Muscle of arm (tissue), 14 donors: ENCODE measurements at places on chromosomes 5 and 9.

- no peak for DNase-seq
Measured at GRCh38 chr9:82604947-82605656, 457.8 kb downstream of the RASEF start.

GRCh38 chr5:13350767-13351166 is 593.7 kb downstream of the DNAH5 start:
- no peak for DNase-seq

DNA sequence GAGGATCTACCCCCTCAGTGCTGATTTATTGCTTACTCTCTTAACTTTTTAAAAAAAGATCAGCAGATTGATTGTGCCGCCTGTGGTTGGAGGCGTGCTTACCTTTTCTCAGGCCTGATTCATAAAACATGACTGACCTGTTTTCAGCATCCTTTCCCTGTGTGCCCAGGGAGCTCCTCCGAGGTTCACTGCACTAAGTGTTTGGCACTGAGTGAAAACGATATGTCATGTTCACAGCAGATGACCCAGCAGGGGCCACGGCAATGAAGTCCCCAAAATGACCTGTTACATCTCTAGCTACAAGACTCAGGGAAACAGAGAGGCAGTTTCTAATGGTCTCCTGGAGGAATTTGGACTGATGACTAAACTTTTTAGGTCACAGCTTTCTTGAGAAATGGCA is 69.9 kb downstream of the INSYN2B start:
- DNase-seq, result no peak

DNA sequence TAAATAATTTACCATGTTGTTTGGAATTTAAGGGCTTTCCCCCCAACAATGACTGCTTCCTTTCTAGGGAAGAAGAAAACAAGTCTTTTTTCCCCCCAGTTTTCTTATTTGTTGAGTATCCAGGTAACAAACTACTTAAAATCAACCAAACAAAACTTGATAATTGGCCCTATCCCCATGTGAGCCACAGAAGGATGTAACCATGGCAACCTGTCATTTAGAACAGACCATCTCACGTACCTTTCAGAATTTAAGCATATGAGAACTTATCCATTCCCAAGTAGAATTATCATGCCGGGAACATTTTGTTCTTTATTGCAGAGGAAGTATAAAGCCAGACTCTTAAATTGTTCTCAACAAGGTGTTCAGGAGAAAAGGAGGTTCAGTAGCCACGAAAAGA is 392.3 kb downstream of the CETN3 start:
- no peak for DNase-seq

GRCh38 chr5:132050136-132050535 is 10.3 kb upstream of the IL3 start:
- DNase-seq, result no peak

GRCh38 chr5:159525117-159525516 is 194.8 kb upstream of the IL12B start:
- no peak for DNase-seq

- no peak for DNase-seq
Measured at GRCh38 chr5:158691631-158692255, 408.0 kb downstream of the EBF1 start.

DNA sequence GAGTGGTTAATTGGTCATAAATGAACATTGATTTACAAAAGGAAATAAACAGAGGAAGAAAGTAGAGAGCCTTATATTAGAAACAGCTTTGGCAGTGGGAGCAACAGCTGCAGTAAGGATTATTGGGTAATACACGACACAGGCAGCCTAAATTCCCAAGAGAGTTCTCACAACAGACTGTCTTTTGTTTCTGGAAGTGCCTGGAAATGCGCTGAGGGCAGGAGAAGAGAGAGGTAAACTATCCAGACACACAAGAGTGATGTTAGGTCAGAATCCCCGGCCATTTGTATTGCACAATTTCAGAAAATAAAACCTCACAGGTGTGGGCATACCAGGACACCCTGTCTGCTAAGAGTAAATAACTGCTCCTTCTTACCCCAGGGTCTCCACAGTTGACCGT is 450.4 kb upstream of the CTNND2 start:
- peak; percentile 4 for DNase-seq

GRCh38 chr9:124496075-124496449 is 11.1 kb downstream of the NR5A1 start:
- no peak for DNase-seq

DNA sequence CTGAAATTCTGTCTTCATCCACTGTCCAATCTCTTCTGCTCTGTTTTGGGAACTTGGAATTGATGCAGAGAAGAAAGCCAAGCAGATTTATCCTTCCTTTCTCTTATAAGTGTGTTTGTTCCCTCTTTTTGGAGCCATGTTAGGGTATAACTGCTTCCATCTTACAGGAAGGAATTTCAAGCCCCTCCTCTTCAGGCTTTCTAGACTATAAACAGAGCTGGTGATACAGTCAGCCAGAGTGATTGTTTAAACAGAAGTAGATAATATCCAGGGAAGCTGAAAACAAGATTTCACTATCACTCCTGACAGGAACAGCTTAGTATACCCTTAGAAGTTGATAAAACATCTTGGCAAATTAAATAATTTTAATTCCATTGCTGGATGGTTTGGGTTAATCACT is 102.1 kb upstream of the DMRT1 start:
- no peak for DNase-seq

DNA sequence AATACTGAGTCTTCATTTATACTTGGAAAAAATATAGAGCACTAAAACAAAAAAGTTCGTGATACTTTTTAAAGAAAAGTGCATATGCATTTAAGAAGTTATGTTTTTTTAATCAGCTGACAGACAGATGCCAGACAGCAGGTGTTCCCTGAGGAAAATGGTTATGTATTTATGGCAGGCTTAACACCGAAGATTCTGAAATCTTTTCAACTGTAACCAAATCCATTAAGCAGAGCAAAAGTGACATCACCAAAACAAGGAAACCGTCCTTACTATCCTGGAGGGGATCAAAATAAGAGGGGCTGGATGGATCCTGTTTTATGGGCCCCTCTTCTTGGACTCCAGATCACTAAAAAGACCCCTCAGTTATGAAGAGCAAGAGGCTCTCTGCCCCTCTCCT is 404.9 kb upstream of the ADAMTS16 start:
- no peak for DNase-seq

DNA sequence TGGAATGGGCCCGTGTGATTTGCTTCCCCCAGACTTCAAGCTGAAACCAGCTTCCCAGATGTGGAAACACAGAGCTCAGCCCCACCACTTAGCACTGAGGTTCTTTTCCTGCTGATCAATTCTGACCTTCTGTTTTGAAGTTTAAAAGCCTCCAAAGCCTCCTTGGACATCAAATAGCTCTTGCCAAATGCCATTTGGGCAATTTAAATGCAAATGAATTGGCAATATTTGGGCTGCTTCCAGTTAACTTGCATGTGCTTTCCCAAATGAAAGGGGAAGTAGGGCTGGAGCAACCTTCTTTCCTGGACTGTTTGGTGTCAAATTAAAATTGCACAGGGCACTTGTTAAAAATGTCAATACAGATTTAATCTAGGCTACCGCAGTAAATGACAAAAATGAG is 710.5 kb downstream of the TLR4 start:
- DNase-seq, result no peak

- no peak for DNase-seq
Measured at GRCh38 chr9:120382453-120382852, 197.5 kb downstream of the CDK5RAP2 start.

- no peak for DNase-seq
Measured at GRCh38 chr5:4563400-4563799, 576.7 kb upstream of the ADAMTS16 start.

GRCh38 chr5:141559461-141559860 is 59.3 kb downstream of the DIAPH1 start:
- DNase-seq, result no peak

GRCh38 chr9:83013867-83014605 is 48.9 kb downstream of the RASEF start:
- DNase-seq, result no peak

DNA sequence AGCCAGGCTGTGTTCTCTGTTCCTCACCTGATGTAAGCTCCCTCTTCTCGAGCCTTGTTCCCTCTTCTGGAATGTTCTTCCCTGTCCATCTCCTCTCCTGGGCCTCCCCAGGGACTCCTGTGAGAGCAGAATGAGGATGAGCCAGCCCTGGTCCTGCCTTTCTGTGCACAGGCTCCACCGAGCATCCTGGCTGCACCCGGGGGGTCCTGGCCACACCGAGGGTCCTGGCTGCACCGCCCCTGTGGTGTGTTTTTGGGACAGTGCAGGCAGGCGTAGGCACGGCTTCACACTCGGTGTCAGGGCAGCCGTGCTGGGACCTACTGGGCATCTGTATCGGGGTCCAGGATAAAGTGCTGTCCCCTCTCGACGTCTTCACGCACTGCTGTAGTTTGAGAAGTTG is 17.8 kb downstream of the FBXW5 start:
- no peak for DNase-seq

GRCh38 chr9:129838707-129839259 is 3.5 kb downstream of the USP20 start:
- no peak for DNase-seq

DNA sequence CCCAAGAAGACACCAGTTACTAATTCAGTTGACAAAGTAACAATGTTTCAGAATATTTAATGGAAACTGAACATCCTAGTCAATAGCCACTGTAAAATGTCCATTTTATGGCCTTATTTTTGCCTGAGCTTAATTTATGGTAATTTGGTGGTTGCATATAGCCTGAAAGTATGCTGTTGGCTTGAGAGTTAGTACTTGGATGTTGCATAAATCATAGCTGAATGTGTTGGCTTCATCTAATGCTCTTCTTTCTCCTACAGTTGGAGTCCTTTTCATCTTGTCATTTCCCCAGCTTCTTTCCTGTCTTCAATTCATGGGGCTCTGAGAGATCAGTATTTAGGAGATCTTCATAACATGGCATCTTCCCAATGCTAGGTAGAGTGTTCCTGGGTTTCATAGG is 164.6 kb downstream of the MAT2B start:
- no peak for DNase-seq

DNA sequence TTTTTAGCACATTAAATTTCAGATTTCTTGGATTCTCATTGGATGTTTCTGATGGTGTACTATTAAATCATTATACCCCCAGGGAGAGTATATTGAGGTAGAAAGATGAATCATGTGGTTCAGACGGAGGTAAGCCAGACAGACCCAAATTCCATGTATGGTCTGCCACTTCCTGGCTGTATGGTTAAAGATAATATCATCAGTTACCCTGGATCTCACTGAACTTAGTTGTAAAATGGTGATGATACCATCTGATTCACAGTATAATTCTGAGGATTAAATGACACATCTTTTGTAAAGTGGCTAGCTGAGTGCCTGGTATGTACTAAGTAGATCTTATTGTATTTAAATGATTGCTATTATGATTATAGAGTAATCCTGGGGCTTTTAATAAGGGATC is 9.3 kb downstream of the SLC27A6 start:
- no peak for DNase-seq

DNA sequence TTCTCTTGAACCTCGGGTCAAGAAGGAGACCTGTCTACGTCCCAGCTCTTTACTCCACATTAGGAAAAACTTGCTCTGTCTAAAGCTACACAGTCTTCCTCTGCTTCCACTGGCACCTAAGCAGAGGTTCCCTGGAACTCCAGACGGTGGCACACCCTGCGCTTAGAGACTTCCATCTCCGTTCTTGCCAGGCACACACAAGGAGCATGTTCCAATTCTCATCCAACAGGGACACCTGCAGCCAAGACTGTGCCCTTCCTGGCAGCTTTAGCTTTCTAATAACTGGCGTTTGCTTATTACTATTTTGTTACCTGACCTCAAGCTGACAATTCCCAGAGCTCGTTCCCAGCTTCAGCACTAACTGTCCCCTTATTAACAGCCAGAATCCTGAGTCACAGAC is 16.0 kb downstream of the CAPSL start:
- DNase-seq, result no peak

GRCh38 chr5:178640331-178641045 is 13.6 kb upstream of the CLK4 start:
- DNase-seq, result no peak

DNA sequence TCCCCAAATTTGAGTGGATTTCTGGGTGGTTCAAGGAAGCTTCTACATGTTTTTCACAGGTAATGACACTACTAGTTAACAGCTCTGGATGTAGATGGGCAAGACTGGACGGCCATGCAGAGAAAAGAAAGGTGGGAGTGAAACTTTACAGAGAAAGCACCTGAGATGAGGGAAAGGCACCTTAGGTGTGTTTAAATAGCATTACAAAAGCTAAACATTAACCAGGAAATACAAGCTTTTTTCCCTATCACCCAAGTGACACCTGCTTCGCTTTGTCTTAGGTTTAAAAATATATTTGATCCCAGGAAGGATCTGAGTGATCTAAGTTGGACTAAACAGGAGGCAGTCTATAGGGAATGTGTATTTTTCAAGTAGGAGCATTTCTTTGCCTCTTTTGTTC is 8.3 kb downstream of the C9orf152 start:
- no peak for DNase-seq

DNA sequence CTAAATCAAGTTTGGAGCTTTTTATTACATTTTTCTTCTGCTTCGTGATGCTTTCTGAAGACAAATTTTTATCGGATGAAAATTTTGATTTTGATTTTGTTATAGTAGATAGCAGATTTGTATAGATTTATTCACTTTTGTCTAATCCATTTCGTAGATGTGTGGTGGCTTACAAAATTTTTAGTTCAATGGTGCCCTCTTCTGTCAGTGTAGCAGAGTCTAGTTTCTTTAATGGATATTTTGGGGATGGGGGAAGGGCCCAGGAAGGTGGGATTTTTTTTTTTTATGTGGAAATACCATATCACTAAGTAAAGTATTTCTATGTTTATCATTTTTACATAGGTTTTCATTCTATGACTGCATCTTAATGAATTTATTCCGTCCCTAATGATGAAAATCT is 259.9 kb upstream of the TARS1 start:
- DNase-seq, result peak; percentile 43

- DNase-seq, result no peak
Measured at GRCh38 chr9:96476591-96476990, 26.6 kb downstream of the HABP4 start.

DNA sequence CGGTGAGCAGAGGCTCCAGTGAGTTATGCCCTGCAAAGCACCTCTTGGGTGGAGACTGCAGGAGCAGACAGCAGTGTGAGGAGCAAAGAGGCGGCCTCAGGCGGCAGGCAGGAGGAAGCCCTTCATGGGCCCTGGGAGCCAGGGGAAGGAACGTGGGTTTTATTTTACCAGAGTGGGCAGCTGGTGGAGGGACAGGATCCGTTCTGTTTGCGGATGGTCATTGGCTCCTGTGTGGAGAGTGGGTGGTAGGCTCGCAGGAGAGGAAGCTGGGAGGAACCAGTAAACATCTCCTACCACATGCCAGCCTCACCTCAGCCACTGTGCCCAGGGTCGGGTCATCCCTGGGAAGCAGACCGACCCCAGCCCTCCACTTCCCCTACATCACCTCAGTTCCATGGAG is 24.4 kb downstream of the HNRNPH1 start:
- no peak for DNase-seq

DNA sequence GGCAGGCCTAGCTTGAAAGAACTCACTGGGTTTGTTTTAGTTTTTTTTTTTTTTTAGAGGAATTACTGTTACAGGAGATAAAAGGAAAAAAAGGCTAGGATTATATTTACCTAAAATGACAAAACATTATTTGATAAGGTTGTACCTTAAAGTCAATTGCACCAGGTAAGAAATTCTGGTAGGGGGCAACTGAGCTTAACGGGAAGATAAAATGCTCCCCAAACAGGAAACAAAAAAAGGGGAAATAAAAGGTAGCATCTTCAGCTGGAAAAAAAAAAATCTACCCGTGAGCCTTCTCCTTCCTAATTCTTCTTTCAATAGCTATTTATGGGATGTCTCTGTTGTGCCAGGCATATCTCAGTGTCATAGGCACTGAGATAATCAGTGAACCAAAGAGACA is 164.5 kb downstream of the PIK3R1 start:
- no peak for DNase-seq
